Stomach (tissue), 19 donors: ENCODE measurements at places on chromosomes 5 and 9. TPM values are rescaled to one million over a fixed set of nuclear protein-coding genes. Genes with fewer than 3 reads are reported as not detected.

DNA sequence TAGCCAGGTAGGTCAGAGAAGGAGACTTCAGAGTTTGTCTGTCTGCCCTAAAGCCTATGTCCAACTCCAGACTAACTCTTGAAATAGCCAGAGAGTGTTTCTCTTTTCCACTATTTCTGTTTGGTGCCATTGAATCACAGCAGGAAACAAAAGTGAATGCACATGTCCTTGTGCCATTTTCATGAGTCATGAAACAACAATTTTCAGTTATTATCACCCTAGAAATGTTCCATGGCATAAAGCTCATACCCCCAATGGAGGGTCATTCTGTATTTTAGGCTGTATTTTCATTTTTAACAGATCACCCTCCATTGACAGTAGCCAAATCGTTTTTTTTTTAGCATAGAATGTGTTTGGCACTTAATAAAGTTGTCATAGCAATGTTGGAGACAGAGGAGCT, 124.7 kb downstream of the PAPPA start:
- DNase-seq: no peak

C1QTNF3 gene
- 14.6 TPM for total RNA-seq

GRCh38 chr9:6488395-6488794, 75.4 kb downstream of the UHRF2 start:
- no peak for DNase-seq

LHX6 gene
- total RNA-seq: 4.6 TPM

GRCh38 chr5:61408476-61409168, 76.6 kb downstream of the ZSWIM6 start:
- peak; percentile 100 for DNase-seq

DNA sequence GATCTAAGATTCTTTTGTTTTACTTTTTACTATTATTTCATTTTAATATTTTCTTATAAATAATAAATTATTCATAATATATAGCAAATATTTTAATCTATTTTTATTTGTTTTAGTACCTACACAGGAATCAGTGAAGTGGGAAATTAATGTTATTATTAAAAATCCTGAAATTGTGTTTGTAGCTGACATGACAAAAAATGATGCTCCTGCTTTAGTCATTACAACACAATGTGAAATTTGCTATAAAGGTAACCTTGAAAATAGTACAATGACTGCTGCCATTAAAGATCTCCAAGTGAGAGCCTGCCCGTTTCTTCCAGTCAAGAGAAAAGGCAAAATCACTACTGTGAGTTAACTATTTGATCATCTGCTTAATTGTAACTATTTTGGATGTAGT, 138.7 kb downstream of the VPS13A start:
- no peak for DNase-seq

GRCh38 chr9:97794666-97795065, 58.4 kb upstream of the FOXE1 start:
- no peak for DNase-seq

DNA sequence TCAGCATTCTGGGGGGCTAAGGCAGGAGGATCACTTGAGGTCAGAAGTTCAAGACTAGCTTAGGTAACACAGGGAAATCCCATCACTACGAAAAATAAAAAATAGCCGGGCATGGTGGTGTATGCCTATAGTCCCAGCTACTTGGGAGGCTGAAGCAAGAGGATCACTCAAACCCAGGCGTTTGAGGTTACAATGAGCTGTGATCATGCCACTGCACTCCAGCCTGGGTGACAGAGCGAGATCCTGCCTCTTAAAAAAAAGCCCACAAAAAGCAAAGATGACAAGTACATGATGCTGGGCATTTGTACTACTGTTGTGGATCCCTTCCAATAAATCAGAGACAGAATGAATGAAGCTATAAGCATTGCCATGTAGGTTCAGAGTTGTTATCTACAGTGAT, 320.1 kb upstream of the PANK3 start:
- no peak for DNase-seq

DNA sequence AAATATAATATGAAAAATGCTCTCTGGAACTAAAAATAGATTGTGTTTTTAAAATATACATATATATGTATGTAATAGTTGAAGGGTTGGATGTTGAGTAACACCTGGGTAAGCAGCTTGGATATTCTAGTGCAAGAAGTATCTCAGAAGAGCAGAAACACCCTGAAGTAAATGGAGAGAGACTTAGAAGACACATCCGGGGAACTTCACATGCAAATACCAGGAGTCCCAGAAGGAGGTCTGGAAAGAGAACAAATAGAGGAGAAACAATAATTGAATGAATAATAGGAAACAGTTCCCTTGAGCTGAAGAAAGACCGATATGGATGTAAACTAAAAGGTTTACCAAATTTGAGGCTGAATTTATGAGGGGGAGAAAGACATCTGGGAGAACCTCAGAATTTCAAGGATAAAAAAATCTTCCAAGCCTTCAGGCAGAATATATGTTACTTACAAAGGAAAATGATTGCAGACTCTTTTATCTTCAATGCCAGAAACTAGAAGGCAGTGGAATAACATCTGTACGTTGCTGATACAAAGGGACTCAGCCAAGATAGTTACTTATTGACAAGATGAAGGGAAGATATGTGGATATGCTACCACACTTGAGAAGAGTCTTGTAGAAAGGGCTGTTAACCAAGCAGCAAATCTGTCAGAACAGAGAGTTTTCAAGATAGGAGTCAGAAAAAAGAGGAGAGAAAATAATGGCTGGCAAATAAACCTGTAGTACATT, 42.7 kb downstream of the HSDL2 start:
- no peak for DNase-seq

- DNase-seq: no peak
Observed at GRCh38 chr9:85610074-85610860, 131.5 kb downstream of the AGTPBP1 start.

DNA sequence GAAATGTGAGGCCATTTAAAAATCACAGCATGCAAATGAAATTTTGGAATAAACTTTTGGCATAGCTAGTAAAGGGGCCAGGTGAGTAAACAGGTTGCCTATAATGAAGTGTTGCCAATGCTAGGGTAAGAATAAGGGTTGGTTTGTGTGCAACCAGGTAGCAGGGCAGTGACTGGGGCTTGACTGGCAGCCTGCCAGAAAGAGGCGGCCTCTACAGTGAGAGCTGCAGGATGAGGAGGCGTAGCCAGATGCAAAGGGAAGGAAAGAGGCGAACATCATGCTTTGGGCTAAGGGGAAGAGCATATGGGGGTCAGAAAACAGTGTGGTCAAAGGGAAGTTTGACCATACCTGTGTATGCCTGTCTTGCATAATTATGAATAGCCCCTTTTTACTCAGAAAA, 70.6 kb downstream of the MAST4 start:
- peak; percentile 40 for DNase-seq

LRRC70 gene
- 22.8 TPM for total RNA-seq

LVRN gene
- 0.58 TPM for total RNA-seq

GRCh38 chr5:57831090-57831489, 348.5 kb upstream of the ACTBL2 start:
- no peak for DNase-seq

PCDHB1 gene
- total RNA-seq: under 0.01 TPM

KCNMB1 gene
- 4.9 TPM for total RNA-seq

NR2F1 gene
- 20.4 TPM for total RNA-seq

DNA sequence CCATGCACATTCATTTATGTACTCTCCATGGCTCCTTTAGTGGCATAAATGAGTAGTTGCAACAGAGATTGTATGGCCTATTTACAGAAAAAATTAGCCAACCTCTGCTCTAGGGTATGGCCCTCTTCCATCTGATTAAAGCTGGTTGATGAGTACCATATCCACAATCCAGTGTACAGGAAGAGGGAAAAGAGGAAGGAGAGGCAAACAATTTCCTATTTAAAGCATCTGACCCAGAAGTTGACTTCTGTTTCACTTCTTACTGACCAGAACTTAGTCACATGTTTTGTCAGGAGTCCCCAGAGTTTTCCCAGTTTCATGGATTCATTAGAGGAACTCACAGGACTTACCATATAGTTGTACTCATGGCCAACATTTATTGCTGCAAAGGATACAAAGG, 68.6 kb upstream of the STARD4 start:
- DNase-seq: no peak

DNA sequence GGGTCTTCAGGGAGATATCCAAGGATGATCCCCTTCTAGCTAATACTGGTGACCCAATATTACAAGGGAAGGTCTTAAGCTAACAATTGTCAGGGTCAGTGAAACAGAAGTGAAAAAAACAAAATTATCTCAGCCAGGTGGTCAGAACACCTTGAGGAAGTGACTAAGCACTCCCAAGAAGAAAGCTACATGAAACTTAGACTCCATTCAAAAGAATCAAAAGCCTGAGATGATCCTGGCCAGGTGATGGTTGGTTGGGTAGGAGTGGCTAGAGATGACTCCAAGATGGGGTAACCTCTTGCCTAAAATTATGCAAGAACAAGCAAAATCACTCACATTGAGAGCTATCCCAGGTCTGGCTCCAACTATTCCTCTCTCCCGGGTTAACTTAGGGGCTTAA, 5.4 kb downstream of the VCP start:
- DNase-seq: no peak

CA9 gene
- total RNA-seq: 161 TPM

GRCh38 chr5:157890836-157891597, 32.1 kb upstream of the CLINT1 start:
- DNase-seq: peak; percentile 58

DNA sequence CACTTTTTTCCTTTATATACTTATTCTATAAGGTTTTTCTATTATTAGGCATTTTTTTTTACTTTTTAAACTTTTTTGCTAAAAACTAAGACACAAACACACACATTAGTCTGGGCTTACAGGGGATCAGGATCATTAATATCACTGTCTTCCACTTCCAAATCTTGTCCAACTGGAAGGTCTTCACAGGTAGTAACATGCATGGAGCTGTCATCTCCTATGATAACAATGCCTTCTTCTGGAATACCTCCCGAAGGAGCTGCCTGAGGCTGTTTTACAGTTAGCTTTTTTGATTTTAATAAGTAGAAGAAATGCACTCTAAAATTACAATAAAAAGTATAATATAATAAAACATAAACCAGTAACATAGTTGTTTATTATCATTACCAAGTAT, 345.5 kb upstream of the PTGER4 start:
- no peak for DNase-seq

SPAG8 gene
- total RNA-seq: not detected

GRCh38 chr9:86721843-86722705, 225.2 kb downstream of the GAS1 start:
- peak; percentile 89 for DNase-seq

GRCh38 chr5:113675166-113675565, 161.7 kb downstream of the YTHDC2 start:
- no peak for DNase-seq

PCDHA9 gene
- 0.45 TPM for total RNA-seq

GRCh38 chr9:33452828-33453271, 5.5 kb upstream of the AQP3 start:
- DNase-seq: peak; percentile 68

GRCh38 chr5:134435560-134435959, 23.9 kb upstream of the CDKN2AIPNL start:
- no peak for DNase-seq

PRKACG gene
- not detected for total RNA-seq

DNA sequence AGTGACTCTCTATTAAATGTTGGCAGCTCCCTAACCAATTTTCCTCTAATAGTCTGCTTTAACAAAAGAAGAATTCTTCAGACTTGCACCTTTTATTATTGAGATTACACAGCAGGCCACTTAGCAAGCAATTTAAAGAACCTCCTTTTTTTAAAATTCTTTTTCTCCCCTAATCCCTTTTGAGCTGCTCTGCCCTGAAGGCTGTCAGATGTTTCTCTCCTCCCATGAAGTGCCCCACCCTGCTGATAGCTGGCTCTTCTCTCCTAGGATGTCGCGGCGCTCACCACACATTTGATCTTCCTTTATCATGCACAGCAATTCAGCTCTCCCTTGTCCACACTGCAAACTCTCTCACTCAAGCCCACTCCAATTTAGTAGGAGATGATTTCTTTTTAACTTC, 1471.1 kb upstream of the ACO1 start:
- DNase-seq: no peak

C5orf58 gene
- not detected for total RNA-seq

- peak; percentile 20 for DNase-seq
Observed at GRCh38 chr9:76269789-76270188, 124.4 kb downstream of the RFK start.

BHMT2 gene
- 2.6 TPM for total RNA-seq

DNA sequence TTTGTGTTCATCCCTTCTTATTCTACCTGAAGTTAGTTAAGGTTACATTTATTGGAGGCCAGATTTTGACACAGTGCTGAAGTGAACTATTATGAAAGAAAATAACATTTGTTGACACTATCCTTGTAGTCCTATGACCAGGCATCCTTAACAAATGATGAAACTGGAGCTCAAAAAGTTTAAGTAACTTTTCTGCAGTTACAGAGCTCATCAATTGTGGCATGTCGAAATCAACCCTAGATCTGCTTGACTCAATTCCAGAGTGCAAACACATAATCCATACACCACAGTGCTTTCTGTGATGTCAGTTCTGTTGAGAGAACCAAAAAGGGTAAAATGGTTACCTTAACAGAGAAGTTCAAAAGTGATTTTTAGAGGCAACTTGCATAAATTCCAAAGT, 28.6 kb downstream of the KCNN2 start:
- no peak for DNase-seq

- DNase-seq: no peak
Observed at GRCh38 chr5:176633598-176633997, 3.1 kb downstream of the EIF4E1B start.

BHMT gene
- total RNA-seq: not detected
